ENCODE measurements at places on chromosomes 1 and 21. TPM values are rescaled to one million over a fixed set of nuclear protein-coding genes. Genes with fewer than 3 reads are reported as not detected.

CCT3 gene
- total RNA-seq: 78.0 TPM

TIE1 gene
- not detected for total RNA-seq

DNA sequence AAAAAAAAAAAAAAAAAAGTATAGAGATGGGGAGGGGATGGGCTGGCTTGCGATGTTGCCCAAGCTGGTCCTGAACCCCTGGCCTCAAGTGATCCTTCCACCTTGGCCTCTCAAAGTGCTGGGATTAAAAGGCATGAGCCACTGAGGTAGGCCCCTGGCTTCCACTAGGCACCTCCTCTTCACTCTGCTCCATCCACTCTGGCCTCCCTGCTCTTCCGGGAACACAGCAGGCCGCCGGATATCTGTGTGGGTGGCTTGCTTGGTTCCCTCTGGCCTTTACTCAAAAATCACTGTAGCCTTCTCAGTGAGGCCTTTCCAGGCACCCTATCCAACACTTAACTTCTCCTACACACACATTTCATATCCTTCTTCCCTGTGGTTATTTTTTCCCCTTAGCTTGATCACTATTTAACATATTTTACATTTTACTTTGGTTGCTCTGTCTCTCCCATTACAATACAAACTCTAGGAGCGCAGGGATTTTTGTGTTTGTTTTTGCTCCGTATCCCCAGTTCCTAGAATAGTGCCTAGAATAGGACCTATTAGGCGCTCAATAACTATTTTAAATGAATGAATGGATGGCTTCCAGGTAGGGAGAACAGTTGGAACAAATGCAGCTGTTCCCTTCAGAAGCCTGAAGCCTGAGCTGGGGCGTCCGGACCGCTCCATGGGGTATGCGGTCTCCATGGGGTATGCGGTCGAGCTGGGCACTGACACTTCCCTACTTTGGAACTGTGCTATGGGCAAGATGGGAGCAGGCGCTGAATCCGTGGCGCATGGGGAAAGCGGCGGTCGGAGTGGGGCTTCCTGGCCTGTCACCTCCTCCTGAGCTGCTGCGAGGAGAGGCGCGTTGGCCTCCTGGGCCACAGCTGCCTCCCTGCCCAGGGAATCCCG is 46.7 kb downstream of the H3-3A start:
- no peaks in the 10 kb centered on the region for H3K4me1 ChIP-seq
- no peaks in the 10 kb centered on the region for H3K27me3 ChIP-seq
- no peak for DNase-seq
- peak overlapping the region; percentile 33 for H3K4me3 ChIP-seq
- H3K27ac ChIP-seq: peak overlapping the region; percentile 59

GRCh38 chr1:229657993-229658755 is 32.1 kb downstream of the URB2 start:
- H3K4me1 ChIP-seq: no peaks in the 10 kb centered on the region
- H3K27ac ChIP-seq: no peak overlapping the region
- no peaks in the 10 kb centered on the region for H3K27me3 ChIP-seq

DNA sequence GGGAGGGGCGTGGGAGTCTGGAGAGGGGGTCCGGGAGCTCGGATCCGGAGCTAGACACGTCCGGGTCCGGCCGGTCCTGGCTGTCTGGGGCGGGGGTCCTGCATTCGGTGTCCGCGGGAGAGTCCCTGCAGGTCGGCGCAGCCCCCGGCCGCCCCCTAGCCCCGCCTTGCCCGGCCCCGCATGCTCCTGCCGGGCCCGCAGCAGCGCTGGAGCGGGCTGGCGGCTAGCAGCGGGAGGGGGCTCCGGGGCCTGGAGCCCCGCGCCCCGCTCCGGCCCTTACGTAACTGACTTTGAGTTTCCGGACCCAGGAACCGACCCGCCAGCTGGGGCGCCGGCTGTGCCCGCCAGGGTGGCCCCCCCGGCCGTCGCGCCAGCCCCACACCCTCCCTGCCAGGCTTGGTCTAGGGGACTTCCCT is 26.9 kb upstream of the EPB41 start:
- no peak for DNase-seq
- no peaks in the 10 kb centered on the region for H3K27me3 ChIP-seq
- no peaks in the 10 kb centered on the region for H3K36me3 ChIP-seq
- H3K4me1 ChIP-seq: peaks cover 36% of the 10 kb centered on the region
- H3K27ac ChIP-seq: peak overlapping the region; percentile 79

DNA sequence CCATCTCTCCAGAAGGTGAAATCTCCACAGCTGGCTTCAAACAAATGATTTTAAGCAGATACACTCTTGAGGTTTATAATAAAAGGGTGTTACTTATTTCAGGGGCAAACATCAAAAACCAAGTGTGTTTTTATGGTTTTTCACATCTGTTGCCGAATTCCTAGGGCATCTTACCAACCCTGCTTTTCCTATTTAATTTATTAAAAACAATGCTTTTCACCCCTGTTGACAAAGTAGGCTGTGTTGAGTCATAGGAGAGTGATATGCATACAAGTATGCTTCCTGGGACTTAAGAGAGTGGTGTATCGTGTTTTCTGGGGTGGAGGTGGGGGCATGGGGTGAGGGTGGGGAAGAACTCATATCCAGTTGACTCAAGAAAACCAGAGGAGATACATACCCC is 29.3 kb upstream of the IL20 start:
- DNase-seq: no peak
- no peak overlapping the region for H3K4me3 ChIP-seq
- no peaks in the 10 kb centered on the region for H3K36me3 ChIP-seq
- H3K27ac ChIP-seq: no peak overlapping the region
- H3K27me3 ChIP-seq: no peaks in the 10 kb centered on the region
- H3K4me1 ChIP-seq: no peaks in the 10 kb centered on the region

- H3K4me3 ChIP-seq: no peak overlapping the region
- H3K27ac ChIP-seq: no peak overlapping the region
- DNase-seq: no peak
- peaks cover 6% of the 10 kb centered on the region for H3K4me1 ChIP-seq
Measured at GRCh38 chr1:169086603-169087455, 19.7 kb upstream of the ATP1B1 start.

GRCh38 chr1:204885790-204886189 is 15.1 kb downstream of the NFASC start:
- no peaks in the 10 kb centered on the region for H3K4me1 ChIP-seq
- H3K36me3 ChIP-seq: no peaks in the 10 kb centered on the region
- DNase-seq: no peak
- no peak overlapping the region for H3K27ac ChIP-seq
- no peaks in the 10 kb centered on the region for H3K27me3 ChIP-seq

GRCh38 chr21:38839328-38840286 is 33.9 kb downstream of the ETS2 start:
- DNase-seq: no peak
- no peaks in the 10 kb centered on the region for H3K36me3 ChIP-seq
- H3K4me3 ChIP-seq: no peak overlapping the region
- H3K4me1 ChIP-seq: no peaks in the 10 kb centered on the region
- H3K27me3 ChIP-seq: no peaks in the 10 kb centered on the region
- H3K27ac ChIP-seq: no peak overlapping the region
